Esophagus muscularis mucosa (tissue), 4 donors: ENCODE measurements at places on chromosomes 16 and 17.

DNA sequence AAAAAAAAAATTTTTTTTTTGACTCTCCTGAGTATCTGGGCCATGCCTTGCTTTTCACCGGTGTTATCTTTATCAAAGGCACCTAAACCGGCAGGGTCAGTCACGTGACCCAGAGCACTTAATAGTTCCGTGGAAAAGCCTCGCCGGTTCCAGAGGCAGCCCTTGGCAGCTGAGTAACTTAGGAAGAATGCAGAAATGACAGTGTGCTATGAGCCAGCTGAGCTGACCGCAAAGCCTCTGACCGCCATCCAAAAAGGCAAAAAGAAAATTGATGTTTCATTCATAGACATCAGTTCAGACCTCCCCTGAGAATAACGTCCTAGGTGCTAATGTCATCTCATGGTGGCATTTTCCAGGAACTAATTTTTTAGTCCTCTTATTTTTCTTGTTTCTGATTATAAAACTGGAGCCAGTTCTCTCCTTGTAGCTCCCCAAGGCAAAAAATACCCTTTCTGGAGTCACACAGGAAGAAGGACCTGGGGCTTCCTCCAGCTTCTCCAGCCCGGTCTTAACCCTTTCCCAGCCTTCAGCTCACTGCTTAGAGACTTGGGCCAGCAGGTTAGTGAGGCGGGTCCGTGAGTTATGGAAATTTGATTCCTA, 122.6 kb downstream of the SOCS1 start:
- no peak for DNase-seq

GRCh38 chr16:10923650-10924214, 18.5 kb downstream of the DEXI start:
- no peak for DNase-seq

DNA sequence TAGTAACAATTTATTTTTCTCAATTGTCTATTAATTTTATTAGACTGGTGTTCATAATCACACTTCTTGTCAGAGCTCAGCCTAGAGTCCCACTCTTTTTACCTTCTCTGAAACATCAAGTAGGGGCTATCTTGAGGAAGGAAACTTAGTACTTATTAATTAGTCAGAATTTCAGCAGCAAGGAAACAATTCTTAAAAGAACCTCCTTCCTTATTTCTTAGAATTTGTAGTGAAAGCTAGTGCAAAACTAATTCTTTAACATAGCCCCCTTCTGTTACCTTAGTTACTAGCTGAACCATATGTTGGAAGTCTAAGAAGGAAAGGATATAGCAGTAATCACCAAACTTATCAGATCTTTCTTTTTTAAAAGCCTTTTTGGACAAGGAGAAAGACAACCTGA, 35.2 kb downstream of the MAP2K4 start:
- DNase-seq, result no peak

DNA sequence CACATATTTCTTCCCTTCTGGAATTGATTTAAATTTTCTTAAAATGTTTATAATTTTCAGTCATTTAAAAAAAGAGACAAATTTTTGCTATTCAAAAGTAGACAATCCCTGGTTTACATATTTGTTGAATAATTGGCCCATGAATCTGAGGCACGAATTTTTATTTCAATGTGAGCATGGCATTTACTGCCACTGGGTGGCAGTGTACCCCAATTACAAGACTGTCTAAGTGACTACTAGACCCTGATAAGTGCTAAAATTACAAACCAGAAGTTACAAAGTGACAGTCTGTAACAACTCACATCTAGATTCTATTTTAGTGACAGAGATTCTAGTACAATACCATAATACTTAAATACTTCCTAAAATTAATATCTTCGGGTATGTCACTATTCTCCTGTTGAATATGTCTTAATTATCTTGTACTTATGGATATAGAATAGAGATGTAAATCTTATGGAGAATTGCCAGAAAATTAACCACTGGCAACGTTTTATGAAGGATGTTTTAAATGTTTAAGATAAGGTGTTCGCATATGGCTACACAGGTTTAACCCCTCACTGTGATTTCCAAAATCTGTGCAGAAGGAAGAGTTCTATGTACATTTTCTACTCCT, 235.8 kb downstream of the MAP2K4 start:
- no peak for DNase-seq

DNA sequence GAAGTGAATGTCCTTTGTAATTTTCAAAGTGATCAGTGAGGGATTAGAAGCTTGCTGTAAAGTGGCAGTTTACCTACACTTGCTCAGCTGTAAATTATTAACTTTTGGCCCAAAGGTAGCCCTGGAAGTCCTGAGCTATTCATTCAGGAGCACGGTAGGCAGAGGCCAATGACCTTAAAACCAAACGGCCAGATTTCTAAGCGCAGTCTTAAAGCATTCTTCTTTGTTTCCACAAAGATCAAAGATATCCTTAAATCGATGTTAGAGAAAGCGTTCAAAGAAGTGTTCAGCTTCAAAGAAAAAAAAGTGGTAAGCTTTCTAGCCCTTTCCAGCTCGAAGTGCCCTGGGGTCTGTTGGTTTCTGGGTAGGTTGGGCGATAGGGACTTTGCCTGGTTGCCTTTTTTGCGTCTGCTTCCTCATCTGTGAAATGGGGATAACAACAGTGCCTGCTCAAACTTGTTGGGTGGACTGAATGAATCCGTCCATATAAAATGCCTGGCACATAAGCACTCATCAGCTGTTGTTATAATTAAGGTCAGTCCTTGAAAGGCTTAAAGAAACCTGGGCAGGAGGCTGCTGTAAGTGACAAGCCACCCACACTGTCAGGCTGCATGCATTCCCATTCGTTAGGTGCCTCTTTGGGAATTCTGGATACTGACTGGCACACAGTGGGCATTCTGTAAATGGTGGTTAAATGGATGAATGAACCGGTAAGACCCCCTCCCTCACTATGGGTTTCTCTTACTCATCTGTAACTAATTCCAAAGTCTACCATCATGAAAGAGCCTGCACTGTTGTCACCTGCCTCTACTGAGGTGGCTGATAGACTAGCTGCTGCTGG, 113.2 kb downstream of the PRKCA start:
- DNase-seq, result no peak
